ENCODE measurements at places on chromosomes 7 and 10.

DNA sequence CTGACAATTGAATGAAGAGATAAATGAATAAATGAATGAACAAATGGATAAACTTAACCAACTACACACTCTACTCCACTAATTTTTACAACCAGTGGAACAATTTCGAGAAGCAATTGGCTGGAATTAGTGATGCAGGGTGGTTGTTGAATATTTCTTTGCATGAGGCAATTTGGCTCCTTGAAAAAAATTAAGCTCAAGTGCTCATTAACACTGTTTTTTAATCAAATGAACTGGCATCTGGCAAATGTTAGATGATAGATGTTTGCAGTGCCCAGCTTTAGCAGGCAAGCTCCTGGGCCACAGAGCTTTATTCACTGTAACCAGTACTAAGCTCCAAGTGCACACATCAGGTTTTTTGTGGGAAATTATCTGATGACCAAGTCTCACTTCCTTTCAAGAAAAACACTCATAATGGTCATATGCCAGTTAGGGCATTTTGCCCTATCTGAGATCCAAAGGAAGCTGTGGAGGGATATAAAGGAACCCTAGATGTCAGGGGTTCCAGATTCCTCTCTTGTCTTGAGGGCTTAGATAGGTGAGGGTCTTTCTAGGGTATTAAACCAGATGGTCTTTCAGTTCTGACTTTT, 16.4 kb upstream of the ADD3 start:
- no peak for DNase-seq

DNA sequence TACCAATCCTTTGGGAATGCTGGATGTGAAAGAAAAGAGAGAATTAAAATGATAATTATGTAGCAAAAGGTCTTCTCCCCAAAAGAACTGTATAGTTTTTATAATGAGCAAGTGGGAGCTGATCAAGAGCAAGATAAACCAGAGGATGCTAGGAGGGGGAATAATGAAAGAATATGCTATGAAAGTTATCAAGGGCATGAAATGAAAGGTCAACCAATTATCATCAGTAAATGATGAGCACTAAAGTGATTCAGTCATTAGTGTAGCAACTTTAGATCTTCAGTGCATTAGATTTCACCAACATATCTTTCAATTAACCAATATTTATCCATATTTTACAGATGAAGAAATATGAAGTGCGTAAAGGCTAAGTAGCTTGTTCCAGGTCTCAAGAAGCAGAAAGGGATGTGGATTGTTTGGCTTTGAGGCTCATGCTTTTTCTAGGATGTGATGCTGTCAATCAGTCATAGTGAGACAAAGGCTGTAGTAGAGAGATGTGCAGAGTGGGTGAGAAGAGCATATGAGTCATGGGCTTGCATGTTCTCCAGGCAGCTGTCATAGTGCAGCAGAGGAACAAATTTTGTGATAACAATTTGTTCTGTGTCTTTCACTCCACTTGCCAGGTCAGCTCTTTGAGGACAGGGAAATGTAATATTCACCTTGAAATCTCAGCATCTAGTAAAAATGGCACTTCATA, 5.7 kb upstream of the OR2F2 start:
- DNase-seq = no peak

DNA sequence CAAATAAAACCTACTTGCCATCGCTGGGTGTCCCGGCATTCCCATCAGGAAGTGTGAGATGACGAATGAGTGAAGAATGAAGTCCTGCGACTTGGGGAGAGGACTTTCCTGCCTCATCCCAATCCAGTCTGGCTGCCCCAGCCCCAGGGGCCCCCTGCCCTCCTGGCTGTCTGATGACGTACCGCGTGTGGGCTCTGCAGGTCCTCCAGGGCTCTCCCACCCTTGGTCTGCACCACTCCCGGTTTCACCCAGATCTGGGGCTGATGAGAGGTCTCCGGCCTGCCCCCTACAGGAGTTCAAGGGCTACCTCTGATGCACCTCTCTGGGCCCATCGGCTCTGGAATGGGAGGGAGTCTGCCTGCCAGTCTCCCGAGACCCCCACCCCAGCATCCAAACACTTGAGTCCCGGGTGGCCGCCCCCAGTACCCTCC, 9.8 kb downstream of the ATP6V1F start:
- DNase-seq = no peak

GRCh38 chr7:6437251-6437650, 10.5 kb downstream of the DAGLB start:
- no peak for DNase-seq

DNA sequence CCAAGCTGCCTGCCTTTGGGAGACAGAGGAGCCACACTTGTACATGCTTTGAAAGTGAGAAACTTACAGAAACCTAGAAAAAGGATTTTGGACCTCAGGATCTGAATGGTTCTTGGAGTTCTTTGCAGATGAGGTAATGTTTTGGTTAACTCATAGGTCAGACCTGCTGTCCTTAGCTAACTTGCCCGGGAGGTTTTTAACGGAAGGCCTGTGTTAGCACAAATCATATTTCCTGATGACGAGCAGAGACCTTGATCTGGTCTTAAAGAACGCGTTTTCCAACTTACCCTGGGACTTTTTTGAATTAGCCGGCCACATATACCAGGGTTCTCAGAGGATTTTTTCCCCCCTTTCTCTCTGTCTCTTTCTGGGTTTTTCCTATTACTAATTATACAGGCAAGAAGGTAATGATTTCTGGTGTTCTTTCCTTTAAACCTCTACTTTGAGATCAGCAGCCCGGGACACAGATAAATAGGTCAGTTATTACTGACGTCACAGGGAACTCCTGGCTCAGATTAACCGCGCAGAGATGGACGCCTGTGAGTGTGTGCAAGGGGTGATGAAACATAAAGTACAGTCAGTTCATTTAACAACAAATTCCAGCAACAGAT, 101.7 kb upstream of the KLF6 start:
- DNase-seq = no peak

GRCh38 chr7:113199841-113200240, 81.5 kb upstream of the SMIM30 start:
- DNase-seq = no peak

DNA sequence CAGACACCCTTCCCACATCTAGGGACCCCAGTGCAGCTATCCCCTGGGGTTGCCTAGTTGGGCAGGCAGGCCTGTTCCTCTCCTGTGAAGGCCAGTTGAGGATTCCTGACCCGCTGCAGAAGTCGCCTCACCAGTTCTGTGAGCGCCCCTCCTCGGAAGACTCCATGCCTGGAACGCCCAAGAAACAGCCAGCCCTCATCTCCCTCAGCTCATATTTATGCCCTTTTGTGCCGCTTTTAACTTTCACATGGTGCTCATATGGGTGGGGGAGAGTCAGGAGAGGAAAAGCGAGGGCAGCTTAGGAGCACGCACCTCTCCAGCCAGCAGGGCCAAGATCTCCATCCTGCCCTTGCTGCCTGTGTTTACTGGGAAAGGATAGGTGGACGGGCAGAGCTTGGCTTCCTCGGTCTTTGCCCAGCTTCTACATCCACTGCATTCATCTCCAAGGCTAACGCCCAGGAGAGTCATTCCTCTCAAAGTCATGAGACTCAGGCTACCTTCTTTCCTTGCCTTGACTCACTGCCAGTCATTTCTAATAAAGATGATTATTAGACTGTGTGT, 286.6 kb downstream of the USP6NL start:
- DNase-seq = no peak

Data from stimulated activated CD8-positive, alpha-beta memory T cell treated with anti-CD3 and anti-CD28 coated beads, Interleukin-7, amount 100 ng/mL, for 48 hours (primary cell).